Esophagus squamous epithelium (tissue), 5 donors: ENCODE measurements at places on chromosomes 1 and 21.

GRCh38 chr1:58572690-58573089 lies 4.4 kb downstream of the TACSTD2 start:
- no peak for DNase-seq

DNA sequence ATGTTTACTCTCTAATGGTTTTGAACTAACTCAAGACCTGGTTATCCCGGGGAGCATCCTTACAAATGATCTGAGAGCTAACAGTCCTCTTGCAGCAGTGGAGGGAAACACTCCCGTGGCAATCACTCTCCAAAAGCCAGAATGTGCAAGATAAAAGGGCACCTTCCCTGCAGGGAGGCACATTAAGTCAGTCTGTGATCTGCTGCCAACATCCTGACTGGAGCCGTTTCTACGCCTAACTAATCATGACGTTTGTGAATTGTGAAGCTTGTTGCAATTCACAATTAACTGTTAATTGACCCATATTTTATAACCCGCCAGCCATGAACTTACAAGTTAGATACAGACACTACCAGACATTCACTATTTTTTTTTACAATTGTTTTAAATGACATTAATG lies 52.1 kb upstream of the LGALS8 start:
- no peak for DNase-seq

DNA sequence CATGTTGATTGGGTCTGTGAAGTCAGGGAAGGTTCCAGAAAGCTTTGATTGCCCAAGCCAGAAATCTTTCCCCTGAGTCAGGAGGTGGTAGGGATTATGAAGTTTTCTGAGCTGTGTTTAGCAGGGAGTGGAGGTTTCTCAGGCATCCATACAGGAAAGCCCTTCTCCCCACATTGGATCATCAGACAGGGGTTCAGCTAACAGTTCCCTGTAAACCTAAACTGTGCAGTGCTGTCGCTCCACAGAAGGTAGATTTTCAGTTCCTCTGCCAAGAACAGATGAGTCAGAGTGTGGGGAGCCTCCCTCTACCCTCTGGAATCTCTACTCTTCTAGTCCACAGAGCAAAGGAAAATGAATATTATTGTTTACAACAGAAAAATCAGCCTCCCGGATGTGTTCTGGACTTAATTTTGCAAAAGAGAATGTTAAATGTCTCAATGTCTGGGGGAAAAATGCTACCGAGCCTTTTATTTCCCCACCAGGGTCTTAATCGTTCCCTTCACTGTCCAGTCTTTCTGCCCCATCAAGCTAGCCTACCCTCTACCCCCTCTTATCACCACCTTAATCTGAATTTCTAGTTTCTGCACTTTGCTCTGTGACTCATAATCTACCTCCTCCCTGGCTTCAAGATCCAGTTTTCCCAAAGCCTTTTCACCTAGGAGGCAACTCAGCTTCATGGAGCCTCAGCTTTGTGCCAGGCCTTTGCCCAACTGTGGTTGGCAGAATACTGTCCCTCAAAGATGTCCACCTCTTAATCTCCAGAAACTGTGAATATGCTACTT lies 355.6 kb downstream of the PRDM2 start:
- no peak for DNase-seq

DNA sequence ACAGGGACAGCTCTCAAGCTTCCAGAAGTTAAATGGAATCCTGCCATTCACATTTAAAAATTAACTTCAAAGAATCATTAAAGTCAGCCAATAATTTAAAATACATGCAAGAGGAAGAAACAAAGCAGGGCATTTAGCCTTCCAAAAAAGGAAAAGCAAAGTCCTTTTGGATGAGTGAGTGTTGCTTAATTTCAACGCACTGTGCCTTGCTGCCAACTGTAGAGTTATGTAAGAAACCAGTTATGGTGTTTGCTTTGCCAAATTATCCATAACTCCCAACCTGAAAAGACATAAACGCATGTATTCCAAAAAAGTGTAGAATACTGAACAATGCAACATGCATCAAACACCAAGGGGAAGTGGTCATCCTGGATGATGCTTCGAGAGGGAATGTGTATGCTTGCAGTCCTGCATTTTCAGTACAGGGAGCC lies 16.1 kb upstream of the KCNE1 start:
- no peak for DNase-seq

- DNase-seq = no peak
These were observed 9.8 kb downstream of the TNFRSF18 start for GRCh38 chr1:1196431-1197187.

DNA sequence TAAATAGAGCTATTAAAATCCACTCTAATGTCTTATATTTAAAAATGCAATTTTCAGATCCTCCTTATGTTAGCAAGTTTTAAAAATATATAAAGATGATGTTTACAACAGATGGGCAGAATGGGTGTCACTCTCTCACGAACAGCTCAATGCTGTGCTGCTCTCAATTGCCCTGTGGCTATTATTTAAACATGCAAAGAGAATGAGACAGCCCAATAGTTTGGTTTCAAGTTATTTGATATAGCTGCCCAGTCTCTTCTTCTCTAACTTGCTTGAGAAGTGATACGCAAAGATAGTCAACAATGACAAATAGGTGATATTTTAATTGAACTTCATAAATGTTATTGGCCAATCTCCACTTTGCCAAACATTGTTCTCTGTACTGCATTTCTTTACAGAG lies 199.3 kb upstream of the GREM2 start:
- no peak for DNase-seq

DNA sequence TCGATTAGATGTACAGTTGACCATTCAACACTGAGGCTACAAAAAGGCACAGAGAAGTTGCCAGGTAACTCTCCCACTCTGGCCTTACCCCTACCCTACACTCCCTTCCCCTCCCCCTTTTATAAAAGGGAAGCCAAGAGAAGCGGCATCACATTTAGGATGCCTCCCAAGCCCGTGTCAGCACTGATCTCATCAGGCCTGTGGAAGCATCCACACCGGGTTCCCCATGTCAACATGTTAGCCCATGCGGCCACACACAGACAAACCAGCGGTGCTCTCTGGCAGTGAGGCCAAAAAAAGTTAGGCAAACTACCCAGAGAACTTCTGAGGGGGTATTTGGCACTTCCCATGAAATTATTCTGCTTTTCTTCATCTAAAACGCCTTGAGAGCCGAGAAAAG lies 29.9 kb downstream of the BCAR3 start:
- no peak for DNase-seq

- DNase-seq = no peak
These were observed 853.0 kb downstream of the NCAM2 start for GRCh38 chr21:21851205-21851604.

DNA sequence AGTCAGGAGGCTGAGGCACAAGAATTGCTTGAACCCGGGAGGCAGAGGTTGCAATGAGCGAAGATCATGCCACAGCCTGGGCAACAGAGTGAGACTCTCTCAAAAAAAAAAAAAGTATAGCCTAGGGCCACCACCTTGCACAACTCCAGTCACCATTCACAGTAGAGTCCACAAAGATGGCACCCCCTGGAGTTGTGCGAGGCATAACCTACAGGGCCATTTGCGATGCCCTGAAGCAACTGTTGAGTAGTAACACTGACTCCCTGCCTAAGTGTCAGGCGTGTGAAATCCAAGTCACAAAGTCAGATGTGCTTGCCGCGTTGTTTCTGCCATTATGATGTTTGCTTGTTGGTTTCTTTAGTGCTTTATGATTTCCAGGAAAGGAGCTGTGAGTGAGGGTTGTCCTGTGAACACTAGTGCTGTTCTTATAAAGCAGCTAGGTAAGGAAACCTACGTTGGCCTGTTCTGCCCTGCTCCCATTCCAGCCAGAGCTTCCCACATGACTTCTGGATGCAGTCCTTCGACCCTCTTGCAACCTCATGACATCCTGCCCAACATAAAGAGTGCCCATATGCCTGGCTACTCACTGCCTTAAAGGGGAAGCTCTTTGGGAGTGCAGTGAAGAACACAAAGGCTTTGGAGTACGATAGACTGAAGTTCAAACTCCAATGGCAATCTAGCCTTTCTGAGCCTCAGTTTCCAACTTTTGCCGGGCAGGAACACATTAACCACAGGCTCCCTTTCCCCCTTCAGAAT lies 29.8 kb downstream of the FHAD1 start:
- DNase-seq = no peak

DNA sequence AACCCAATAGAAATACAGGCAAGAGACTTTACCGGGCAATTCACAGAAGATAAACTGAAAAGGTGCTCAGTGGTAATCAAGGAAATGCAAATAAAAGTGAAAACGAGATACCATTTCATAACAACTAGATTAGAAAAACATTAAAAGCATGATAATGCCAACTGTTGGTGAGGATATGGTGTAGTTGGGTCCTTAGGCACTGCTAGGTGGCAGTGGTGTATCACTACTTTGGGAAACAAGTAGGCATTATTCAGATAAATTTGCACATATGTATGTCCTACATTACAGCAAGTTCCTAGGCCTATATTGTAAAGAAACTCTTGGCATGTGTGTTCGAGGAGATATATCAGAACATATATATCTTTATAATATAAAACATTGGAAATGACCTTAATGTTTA lies 31.0 kb downstream of the AZIN2 start:
- no peak for DNase-seq
